Stimulated activated CD4-positive, alpha-beta T cell treated with anti-CD3 and anti-CD28 coated beads, Interleukin-15, amount 100 ng/mL, for 1 hour (primary cell): ENCODE measurements at places on chromosomes 7 and 10.

DNA sequence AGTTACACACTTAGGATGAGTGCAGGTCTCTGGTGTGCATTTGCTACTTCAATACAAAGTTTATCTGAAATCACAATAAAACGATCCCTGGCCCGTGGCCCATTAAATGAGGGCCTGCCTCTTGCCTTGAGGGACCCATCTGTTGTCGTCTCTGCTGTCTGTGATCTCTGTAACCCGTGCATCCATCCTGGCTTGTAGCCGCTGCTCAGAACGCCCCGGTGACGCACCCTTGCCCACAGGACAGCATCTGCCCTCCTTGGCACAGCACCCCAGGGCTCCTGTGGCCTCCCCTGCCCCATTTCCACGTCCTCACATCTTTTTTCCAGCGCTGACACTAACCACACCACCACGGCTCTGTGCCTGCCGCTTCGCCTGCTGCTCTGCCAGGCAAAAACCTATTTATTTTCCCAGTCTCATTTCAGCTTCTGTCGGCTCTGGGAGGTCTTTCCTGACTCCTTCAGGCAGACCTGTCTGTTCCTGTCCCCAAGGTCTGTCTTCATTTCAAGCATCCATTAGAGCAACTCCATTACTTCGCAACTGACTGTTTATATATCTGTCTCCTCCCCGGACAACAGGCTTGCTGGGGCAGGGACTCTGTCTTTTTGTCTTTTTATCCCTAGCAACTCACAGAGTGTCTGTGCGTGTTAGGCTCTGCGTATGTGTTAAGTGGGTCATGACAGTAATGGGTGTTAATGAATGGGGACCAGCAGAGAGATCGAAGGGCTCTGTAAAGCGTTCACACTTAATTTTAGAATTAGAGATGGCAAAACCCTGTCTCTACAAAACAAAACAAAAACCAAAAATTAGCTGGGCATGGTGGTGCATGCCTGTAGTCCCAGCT is 16.4 kb downstream of the CARD11 start:
- no peak for DNase-seq

DNA sequence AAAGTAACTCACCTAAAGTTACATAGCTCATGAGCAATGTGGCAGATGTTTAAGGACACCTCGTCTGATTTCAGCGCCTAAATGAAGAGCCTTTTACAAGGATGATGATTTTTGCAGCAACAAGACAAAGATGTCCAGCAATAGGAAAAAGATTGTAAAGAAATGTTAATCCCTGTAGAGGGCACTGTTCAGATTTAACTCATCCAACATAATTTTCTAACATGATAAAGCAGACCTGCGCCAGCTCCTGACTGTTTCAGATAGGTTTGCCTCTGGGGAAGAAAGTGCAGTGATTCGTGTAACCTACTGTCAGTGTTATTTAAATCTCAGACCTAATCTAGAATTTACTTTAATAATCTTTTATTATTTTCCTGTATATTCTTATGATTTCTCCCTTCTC is 595.2 kb downstream of the AUTS2 start:
- DNase-seq, result no peak

DNA sequence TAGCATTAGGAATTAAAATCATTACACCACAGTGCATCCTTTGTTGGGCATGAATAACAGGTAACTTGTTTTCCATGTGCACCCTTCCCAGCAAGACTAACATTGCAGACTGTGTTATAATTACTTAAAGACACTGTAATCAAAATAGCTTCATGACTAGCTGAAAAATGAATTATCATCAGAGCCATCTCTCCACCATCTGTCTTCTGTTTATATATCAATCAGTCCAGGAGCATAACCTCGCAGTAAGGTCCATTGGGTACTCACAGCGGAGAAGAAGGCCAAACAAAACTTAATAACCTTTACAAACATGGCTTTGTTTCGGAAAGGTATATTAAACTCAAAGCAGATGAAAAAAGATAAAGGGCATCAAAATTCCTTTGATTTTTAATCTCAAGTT is 90.6 kb downstream of the ODAD2 start:
- DNase-seq, result no peak

DNA sequence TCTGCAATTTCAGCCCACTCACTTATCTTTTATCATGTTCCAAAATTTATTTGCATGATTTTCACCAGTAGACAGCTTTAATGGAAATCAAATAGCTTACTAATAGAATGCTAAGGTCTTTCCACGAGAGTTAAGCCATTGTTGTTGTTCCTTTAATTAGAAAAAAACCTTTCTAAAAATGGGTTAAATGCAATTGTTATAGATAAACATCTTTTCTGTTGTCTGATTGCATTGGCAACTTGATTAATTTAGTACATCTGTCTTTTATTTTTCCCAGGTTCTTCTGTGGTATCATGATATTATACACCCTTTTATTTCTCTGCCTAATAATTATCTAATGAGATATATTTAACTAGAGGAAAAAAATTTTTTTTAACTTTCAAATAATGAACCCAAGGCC is 487.6 kb upstream of the MBL2 start:
- DNase-seq, result no peak

- no peak for DNase-seq
Measured at GRCh38 chr10:58477122-58477521, 35.5 kb upstream of the BICC1 start.

DNA sequence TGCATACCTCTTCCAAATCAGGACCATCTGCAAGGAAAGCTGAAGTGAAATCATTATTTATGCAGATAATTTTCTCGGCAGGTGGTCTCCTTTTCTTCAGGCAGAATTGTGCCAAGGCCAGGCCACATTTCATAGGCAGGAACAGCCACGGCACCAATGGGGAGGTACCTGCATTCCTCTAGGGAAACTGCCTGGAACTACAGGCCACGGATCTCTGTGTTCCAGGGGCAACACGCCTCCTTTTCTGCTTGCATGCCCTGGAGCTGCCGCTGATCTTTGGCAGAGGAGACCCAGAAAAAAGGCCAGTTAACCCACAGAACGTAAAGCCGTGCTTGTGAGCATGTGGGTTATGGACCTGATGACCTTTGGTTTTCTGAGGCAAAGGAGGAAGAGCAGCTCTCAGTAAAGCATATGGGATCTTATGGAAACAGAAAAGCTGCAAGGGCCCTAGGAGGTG is 111.2 kb upstream of the KIAA1217 start:
- no peak for DNase-seq

DNA sequence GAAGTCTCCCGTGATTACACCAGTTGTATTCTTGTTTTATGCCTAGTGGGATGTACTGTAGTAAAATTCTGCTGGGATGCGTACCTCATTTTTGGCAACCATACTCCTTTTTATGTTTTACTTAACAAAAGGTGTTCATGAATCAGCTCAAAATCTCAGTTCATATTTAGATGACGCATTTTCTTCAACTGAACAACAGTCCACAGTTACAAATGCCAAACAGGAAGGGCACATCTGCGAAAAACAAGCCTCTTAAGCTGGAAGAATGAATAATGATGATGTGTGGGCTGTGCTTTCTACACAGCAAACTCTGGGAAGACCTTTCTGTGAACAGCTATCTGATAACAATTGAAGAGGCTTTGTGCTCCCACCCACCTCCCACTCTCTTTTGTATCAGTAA is 68.4 kb upstream of the NRBF2 start:
- DNase-seq, result no peak

DNA sequence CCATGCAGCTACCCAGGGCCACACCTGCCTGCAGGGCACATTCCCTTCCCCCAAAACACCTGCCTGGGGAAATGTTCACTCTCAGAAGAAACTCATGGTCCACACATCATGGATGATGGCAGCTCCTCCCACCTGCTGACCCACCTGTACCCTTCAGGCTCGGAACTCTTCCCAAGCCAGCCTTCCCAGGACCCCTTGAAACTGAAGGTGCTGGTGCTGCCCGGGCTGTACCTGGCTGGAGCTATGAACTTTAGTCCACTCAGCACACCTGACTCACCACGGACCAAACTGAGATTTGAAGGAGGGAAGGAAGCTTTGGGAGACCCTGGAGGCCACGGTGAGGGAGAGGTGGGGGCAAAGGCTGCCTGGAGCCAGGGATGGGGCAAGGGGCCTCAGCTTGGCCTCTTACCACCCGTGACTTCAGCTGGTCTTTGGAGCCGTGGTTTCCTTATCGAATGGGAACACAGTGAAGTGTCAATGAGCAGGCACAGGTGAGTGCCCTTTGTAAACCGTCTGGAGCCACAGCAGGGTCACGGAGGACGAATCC is 30.1 kb upstream of the INPP5A start:
- DNase-seq, result no peak
